ENCODE measurements at places on chromosomes 13 and 19.

- no peak for DNase-seq
Measured at GRCh38 chr13:26784704-26785639, 24.4 kb upstream of the GPR12 start.

DNA sequence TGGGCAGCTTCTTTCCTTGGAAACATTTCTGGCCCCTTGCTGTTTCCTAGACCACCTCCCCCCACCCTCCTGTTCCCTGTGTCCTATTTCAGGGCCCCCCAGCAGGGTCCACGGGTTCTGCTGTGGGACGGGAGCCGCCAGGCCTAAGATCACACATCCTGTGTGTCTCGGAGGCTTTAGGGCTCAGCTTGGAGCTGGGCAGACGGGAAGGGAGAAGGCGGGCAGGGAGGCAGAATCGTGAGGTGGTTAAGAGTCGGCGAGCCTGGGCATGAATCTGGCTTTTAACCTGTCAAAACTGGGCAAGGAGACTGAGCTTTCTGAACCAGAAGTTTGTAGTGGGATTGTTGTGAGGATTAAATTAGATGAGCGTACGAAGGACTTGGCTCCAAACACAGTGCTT lies 4.8 kb downstream of the KCNC3 start:
- no peak for DNase-seq

GRCh38 chr13:113408562-113408961 lies 44.6 kb upstream of the GRTP1 start:
- no peak for DNase-seq

DNA sequence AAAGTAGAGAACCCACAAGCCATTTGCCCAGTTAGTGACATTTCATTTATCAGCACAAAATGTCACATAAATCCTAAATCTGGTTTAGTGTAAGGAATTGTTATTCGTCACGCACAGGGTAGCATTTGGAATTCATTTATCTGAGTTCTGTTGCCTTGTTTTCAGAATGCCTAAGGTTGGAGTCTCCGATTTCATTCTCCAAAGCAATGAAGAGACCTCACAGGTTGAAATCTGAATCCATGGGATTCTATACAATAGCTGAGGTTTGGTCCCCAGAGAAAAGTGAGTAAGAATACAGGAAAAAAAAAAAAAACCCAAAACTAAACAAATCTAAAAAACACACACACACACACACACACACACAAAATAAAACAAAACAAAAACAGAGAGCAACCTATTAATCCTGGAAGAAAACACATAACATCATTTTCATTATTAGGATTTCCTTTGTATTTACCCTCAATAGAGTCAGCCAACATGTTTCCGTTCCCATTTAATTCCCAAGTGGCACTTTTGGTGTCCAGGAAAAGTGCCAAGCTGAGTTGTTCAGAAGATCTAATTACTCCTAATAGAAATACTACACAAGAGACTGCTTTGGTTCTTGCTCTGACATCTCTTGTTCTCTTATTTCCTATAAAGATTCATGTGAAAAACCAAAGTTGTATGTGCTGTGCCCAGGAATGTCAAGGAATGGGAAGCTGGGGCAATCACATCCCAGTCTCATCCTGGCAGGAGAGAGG lies 36.2 kb upstream of the LRCH1 start:
- no peak for DNase-seq

Data from T-helper 1 cell (primary cell).